ENCODE measurements at places on chromosomes 1 and 21.

DNA sequence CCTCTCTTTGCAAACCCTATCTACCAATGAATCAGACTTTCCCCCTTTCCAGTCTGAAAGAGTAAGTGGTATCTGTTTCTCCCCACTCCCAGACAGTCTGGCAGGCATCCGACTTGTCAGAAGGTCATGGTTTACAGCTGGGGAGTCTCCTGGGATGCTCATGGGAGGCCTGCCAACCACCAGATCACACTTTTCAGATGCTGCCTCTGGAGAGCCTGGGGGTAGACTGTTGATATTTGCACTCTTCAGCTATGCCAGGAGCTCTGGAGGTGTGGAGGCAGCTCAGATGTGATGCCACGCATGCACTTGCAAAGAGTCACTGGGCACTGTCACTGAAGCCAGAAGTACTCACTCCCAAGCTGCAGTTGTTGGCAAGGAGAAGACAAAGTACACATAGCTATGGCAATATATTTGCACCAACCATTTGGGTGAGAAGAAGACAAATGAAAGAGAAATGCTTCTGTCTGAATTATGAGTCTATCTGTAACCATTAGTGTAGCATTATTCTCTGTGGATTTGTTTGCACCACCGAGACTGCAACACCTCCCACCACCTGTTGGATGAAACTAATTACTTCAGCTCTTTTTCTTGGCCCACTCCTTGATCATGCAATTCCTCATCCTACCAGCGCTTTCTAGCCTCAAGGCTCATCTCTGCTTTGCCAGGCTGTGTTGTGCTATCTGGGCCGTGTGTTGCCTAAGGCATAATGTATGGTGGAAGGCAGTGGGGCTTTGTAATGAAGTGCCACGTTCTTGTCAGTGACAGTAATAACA, 133.0 kb upstream of the SPAG17 start:
- DNase-seq: no peak

DNA sequence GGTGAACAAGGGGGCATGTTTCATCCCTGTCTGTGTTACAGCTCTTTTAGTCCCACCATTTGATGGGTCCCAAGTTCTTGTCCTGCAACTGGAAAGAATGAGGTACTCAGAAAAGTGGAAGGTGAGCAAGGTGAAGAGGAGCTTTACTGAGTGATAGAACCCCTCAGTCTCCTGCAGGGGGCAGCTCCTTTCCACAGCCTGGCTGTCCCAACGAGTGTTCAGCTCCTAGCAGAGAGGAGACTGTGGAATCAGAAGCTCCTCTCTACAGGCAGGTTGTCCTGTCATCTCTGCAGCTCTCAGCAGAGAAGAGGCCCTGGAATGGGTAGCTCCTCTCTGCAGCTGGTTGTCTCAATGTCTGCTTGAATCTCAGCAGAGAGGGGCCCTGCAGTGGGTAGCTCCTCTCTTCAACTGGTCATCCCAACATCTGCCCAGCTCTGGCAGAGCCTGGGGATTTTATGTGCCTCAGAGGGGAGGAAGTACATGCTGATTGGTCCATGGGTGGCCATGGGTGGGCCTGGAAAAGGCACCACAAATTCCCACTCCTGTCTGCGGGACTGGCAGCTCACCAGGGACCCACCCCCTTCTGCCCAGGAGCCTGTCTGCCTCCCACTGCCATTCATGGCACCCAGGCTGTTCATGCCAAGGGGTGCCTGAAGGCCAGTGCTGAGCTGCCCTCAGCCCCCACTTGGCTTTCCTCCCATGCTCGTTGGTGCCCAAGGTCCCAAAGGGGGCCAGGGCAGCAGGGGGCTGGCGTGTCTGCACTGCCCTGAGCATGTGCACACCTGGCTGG, 25.7 kb downstream of the LDLRAD1 start:
- DNase-seq: no peak

- no peak for DNase-seq
Measured at GRCh38 chr21:35145626-35146233, 96.6 kb upstream of the RUNX1 start.

- peak; percentile 12 for DNase-seq
Measured at GRCh38 chr1:2801535-2802291, at the start of gene TTC34. TTC34 (minus strand) TSS chr1:2801693; CDS start chr1:2800827, 866 bp downstream.

GRCh38 chr1:226915672-226915995, 24.5 kb upstream of the COQ8A start:
- DNase-seq: no peak

DNA sequence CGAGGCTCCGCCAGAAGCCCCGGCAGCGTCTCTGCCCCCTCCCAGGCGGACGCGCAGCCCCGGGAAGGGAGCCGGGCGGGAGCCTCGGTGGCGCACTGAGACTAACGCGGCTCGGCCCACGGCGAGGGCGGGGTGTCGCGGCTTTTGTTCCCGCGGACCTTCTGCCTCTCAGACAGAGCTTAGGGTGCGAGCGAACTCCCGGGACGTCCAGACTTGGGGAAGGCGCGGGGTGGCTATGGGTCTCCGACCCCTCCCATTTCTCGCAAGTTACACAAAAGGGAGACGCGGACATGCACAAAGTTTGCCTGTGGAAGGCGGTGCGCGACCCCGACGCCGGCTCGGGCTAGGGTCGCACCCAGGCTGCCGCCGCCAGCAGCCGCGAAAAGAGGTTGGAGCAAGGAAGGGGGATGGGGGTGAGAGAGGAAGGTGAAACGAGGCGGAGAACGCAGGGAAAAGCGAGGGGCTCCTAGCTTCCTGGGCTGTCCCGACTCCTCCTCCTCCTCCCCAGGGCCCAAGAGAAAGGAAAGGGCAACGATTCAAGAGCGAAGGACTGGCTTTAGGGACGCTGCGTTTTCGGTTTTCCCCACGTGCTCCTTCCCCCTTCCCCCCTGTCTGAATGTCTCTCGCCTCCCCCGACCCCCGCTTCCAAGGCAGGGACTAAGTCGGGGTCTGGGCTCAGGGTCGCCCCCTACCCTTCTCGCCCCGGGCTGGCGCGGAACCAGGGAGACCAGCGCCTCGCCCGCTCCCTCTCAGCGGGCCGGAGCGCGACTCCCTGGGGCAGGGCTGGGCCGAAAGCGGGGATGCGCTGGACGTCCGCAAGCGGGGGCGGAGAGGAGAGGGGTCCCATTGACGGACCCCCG, 729 bp downstream of the APP start:
- peak; percentile 16 for DNase-seq

GRCh38 chr1:61531716-61532115, 193.2 kb downstream of the TM2D1 start:
- DNase-seq: no peak

- no peak for DNase-seq
Measured at GRCh38 chr1:68142036-68142435, 90.3 kb downstream of the WLS start.

GRCh38 chr1:48082271-48082962, 85.2 kb upstream of the TRABD2B start:
- DNase-seq: no peak

DNA sequence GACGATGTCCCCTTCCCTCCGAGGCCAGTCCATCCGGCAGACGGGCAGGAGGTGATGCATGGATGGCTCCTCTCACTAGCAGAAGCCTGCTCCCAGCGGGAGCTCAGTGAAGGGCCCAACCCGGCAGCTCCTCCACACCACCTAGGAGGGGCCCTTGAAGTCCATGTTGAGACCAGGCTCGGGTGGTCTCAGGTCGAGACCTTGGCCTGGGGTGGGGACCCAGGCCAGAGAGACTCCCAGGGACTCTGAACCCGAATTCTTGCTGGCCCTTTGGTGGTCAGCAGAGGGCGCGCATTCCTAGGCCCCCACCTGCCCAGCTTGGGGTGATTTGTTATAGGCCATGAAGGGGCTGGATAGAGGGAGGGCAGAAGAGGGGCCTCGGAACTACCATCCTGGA, 642 bp upstream of the NT5C1A start:
- no peak for DNase-seq

- no peak for DNase-seq
Measured at GRCh38 chr21:42357307-42357706, 6.5 kb upstream of the TFF2 start.

GRCh38 chr1:18069903-18070302, 37.7 kb upstream of the IGSF21 start:
- DNase-seq: no peak

- no peak for DNase-seq
Measured at GRCh38 chr1:23622284-23622683, 63.0 kb upstream of the ID3 start.

DNA sequence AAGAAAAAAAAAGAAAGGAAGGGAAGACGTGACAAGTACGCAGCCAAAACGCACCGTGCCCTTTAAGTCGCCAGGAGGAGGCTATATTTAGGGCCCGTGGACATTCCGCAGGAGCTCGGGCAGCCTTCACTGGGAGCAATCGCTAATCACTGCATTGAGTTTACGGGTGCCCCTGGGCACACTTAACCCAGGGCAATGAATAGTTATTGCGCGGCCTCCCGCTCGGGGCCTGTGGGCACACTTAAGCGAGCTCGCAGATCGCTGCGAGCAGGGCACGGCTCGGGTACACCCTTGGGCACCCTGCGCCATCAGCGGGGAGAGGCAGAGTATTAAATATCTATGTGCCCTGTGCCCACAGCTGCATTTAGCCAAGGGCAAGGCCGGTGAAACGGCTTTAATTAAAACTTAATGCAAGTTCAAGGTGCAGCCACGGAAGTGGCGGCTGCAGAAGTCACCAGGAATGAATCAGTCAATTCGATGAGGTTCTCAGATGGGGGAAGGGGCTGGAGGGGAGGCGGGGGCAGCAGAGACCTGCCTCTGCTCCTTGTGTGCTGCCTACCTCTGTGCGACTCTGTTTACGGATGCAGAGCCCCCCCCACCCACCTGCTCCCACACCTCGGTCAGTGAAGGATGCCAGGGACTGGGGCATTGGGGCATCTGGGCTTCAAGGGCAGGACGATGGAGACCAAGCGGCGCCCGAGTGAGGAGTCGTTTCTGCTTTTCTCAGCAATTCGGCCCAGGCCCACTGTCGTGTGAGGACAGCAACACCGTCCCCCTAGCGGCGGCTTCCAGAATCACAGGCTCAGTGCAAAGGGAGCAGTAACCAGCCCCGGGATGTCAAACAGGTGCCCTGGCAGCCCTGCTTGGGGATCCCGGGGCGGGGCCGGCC, 51.8 kb upstream of the TARDBP start:
- peak; percentile 77 for DNase-seq

GRCh38 chr1:205205055-205205454, 6.4 kb downstream of the DSTYK start:
- DNase-seq: no peak

- no peak for DNase-seq
Measured at GRCh38 chr1:40317394-40318074, 448 bp upstream of the COL9A2 start.

DNA sequence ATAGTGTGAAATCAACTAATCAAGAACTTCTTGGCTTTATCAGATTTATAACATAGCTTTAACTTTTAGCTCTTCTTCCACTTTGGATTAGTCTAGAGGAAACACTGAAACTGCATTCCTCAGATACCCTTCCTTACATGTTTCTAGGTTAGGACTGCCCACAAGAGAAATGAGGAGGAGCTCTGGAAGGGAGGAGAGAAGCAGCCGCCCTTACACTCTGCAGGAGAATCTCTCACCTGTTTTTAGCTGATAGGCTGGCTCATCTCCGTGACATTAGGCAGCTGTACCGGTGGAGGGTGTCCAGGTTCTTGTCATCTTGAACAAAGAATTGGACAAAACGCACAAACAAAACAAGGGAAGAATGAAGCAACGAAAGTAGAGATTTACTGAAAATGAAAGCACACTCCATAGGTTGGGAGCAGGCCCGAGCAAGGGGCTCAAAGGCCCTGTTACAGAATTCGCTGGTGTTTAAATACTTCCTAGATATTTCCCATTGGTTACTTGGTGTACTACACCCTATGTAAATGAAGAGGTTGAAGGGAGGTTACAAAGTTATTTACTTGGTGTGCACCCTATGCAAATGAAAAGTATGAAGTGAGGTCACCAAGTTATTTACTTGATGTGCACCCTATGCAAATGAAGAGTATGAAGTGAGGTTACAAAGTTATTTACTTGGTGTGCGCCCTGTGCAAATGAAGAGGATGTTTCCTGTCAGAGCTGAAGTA, 524.9 kb upstream of the CHRM3 start:
- DNase-seq: no peak

DNA sequence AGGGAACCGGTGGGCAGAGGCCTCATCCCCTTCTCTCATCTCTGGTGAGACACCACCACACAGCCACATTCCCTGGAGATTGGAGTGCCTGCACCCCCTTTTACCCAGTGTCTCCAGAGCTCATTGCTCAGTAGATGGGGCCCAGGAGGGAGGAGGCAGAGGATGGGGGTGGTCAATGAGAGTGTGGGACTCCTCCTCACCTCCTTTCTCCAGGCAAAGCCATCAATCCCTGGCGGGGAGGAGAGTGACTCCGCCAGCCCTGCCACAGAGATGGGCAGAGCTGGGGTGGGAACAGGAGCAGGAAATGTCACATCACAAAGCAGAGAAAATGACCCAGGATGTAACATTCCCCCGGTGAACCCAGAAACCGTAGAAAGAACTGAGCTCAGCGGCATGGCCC, 117.2 kb downstream of the MATN1 start:
- DNase-seq: no peak

GRCh38 chr1:232707142-232707541, 77.2 kb upstream of the SIPA1L2 start:
- DNase-seq: no peak

DNA sequence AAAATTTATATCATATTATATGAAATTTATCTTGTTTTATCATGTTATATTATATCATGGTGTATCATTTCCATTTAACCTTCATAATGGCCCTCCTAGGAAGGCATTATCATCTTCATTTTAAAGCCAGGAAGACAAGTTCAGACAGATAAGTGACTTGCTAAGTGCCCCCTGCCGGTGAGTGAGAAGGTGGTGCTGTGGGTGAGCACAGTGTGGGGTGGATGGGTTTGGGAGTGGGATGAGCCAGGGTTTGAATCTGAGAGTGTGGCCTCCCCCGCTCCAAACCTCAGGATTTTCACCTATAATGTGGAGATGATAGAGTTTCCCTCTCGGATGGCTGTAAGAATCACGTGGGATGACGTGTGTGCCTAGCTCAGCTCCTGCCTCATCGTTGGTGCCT, 108.7 kb upstream of the IGSF21 start:
- no peak for DNase-seq

GRCh38 chr1:200184196-200184595, 156.7 kb downstream of the NR5A2 start:
- no peak for DNase-seq

- no peak for DNase-seq
Measured at GRCh38 chr21:25938658-25939395, 204.1 kb downstream of the GABPA start.

DNA sequence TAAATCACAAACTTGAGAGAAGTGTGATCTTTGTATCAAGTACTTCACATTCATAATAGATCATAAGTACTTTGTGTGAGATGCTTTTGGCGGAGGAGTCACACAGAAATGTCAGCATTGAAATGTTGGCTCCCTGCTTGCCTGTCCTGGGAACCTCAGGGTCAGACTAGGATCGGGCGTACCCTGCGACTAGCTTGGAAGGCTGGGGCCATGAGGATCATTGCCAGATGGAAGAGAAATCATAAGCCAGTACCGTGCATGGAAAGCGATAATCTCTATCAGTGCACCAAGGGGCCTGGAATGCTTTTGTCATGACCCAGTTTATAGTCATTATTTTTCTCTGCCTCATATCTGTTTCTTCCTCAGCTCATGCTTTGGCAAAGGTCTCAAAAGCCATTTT, 35.5 kb downstream of the MTR start:
- DNase-seq: no peak

- DNase-seq: no peak
Measured at GRCh38 chr1:220787069-220787619, 431 bp downstream of the MTARC1 start.

- DNase-seq: no peak
Measured at GRCh38 chr1:169891539-169891885, 2.2 kb downstream of the SCYL3 start.

- no peak for DNase-seq
Measured at GRCh38 chr1:183569801-183570200, 20.5 kb downstream of the NCF2 start.

GRCh38 chr1:229636042-229636441, 10.0 kb downstream of the URB2 start:
- DNase-seq: no peak
